ENCODE measurements at places on chromosomes 11 and 22.
A peak's percentile ranks its signal among the peaks of the same experiment; 100 is the strongest.

GRCh38 chr22:24153353-24153752 is 27.9 kb upstream of the SUSD2 start:
- DNase-seq: no peak

GRCh38 chr11:111044751-111045406 is 200.6 kb upstream of the POU2AF2 start:
- DNase-seq: no peak

DNA sequence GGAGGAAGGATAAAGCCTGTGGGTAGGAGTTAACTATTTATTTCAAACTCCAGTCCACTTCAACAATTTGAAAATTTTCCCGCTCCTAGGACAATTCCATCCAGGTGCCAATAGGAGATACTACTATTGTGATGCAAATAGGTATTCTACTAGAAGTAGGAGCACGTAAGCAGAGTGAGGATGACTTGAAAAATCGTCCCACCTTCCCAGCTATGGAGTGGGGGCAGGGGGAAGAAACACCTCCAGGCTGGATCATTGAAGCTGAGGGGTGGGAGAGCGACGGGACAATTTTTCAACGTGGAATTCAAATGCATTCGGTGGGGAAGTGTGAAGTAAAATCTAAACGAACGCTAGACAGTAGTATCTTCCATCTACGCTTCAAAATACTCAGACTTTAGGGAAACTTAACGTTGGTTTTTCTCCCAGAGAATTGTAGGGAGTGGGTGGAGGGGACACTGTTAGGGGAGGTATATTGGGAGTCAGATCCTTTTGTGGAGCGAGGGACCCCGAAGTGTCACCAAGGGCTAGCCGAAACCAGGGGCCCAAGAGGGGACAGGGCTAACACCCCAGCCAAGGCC is 523 bp upstream of the ARHGAP42 start:
- no peak for DNase-seq

DNA sequence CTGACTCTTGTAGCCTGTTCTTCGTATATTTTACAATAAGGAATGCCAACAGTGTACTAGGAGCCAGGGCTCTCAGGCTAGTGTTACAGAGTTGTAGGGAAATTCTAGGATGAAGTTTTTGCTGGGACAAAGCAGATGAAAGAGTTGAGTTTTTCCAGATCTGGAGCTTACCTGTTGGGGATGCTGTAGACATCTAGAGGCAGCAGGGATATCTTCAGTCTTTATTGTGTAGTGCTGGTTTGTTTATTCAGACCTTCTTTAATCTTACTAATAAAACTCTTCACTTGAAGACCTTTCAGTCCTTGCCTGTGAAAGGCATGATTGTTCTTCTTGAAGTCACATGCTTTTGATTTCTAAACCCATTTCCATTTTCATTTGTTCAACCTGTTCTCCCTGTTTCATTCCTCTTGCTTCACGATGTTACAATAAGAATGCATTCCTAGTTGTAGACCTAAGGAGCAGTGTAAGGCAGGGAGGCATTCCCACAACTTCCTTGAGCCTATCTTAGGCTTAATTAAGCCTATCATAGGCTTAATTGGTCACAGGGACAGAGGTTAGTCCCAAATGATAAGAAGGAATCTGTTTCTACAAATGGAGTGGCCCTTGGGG is 7.9 kb upstream of the SLC37A2 start:
- DNase-seq: no peak

- no peak for DNase-seq
Observed at GRCh38 chr11:125165111-125165842, 726 bp downstream of the PKNOX2 start.

DNA sequence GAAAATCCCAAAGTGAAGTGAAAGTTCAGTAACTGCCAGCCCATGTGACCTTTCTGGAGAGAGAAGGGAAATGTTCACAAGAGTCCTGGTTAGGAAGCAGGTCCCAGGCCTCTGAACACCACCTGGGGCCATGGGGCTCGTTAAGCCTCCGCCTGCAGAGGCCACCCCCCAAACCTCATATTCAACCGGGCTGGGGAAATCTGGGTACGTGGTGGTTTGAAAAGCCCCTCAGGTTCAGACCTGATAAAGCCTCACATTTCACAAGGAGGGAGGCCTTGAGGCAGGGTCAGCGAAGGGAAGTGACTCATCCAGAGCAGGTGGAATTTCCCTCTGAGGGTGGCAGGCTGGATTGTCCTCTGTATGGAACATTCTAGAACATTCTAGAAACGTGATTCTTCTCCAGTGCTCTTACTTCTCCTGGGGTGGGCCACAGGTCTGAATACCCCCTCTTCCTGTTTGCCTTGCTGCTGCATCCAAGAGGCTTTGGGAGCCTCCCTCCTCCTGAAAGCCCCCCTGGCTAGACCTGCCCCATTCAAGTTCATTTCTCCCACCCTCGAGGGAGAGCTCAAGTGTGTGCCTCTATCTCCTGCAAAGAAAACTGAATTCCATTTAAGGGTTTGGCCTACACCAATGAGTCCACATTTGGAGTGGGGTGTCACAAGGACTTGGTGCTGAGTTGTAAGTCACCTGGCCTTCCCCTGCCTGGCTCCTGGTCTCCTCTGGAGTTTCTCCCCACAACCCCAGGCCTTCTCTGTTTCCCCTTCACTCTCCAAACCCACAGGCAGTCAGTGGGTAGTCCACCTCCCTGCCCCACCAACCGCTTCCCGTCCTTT is 6.3 kb downstream of the FXYD2 start:
- no peak for DNase-seq

GRCh38 chr11:131178020-131178419 is 192.4 kb upstream of the NTM start:
- no peak for DNase-seq

- no peak for DNase-seq
Observed at GRCh38 chr11:24497831-24498230, 978 bp downstream of the LUZP2 start.

GRCh38 chr22:23692598-23693291 is 1.9 kb downstream of the RGL4 start:
- DNase-seq: no peak

DNA sequence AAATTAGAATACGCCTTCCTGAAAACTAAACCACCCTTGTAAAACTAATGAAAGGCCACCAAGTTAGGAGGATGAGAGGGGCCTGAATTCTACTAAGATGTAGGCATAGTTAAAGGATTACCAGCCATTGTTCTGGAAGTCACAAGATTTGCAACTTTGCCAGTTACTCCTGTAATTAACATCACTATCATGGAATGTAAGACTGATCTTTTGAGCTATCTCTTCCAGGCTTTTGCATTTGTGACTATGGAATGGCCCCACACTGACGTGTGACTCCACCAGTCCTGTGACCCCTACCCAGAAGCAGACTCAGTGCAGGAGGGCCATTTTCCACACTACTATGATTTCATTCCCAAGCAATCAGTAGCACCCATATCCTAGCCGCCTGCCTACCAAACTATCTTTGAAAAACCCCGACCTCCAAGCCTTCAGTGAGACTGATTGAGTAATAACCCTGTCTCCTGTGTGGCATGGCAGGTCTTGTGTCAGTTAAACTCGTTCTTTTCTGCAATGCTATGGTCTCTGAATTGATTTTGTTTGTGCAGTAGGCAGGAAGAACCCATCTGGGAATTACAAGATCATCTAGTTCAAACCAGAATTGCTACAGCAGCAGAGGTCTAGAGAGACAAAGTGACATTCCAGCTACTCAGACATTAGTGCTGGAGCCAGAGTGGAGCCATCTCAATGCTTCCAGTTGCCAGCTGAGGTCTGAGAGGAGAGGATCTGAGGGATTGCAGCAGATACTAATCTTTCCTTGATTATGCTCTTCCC is 1.9 kb upstream of the CTSF start:
- no peak for DNase-seq

GRCh38 chr11:113668255-113668654 is 37.9 kb downstream of the TMPRSS5 start:
- no peak for DNase-seq

- no peak for DNase-seq
Observed at GRCh38 chr11:69280994-69281393, 13.0 kb upstream of the MYEOV start.

- DNase-seq: no peak
Observed at GRCh38 chr11:110072930-110073329, 20.3 kb upstream of the ZC3H12C start.

DNA sequence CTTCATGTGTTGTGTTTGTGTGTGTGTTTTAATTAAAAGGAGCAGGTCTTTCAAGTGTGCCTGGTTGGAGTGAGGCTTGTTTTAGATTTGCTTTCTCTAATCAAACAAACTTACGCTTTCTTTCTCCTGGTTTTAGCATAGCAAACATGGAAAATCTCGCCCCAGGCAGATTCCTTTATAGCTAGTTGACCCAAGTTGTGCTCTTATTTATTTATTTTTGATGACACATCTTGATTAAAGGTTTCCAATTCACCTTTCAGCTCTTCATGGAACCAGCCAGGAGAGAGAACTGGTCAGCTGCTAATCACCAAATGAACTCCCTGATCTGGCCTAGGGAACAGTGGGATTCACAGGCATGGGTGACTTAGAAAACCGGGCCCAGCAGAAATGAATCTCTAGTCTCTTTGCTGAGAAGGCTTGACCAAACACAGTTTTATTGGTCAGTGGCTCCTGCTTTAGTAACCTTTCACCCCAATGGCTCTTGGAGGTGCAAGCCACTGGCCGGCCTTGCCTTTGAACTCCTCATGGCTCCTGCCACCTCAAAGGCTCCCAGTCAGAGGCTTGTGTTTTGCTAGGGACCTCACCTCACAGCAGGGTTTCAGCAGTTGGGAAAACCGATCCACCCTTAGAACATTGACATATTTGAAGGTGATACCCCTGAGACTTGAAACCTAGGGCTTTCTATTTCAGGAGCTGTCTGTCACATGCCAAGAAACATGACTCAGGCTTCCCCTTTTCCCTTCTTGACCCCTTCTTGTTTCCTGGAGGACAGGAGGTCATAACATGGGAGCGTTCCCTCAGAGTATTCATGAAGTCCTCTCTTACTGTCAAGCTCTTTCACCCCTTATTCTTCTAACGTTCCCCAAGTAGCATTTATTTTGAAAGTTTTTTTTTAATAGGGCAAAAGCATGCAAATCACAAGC is 48.8 kb downstream of the EXT2 start:
- DNase-seq: no peak

- no peak for DNase-seq
Observed at GRCh38 chr11:105241136-105241535, 101.6 kb upstream of the CARD18 start.

GRCh38 chr22:42388130-42388797 is 43.9 kb downstream of the NFAM1 start:
- DNase-seq: no peak

DNA sequence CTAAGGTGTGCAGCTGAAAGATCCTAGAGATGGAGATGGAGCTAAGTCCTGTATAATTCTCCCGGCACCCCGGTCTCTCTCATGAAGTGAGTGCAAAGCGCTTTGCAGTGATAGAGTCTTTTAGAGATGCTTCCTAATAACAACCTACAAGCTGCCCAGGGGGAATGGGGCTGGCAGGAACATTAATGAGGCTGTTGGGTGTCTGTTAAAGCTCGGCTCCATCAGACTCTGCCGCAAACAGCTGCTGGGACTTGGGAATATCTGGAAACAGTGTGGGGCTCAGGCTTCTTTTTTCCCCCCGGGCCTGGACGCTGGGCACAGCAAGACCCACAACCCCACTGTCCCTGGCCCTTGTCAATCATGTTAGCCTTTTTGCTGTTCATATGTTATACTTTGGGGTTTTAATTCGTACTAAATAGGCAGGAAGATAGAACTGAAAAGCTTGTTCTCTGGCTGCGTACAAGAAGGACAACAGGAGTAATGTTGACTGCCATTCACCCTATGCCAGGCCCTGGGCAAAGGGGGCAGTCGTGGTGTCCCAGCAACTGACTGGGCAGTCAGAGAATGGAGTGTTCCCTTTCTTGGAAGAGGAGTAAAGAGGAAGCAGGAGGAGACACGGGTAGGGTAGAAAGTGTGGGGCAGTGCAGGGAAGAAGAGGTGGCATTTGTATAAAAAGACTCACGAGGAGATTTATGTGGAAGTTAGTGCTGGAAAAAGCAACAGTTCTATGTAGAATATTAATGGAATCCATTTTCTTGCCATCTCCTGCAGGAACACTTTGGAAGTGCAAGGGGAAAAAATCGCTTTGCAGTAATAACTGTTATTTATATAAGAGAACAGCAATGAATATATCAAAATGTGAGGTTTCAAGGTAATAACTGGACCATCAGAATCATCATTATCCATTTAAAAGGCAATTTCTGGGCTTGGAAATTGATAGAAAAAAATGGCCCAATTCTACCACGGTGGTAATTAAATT is 232.8 kb downstream of the GRIK4 start:
- no peak for DNase-seq

DNA sequence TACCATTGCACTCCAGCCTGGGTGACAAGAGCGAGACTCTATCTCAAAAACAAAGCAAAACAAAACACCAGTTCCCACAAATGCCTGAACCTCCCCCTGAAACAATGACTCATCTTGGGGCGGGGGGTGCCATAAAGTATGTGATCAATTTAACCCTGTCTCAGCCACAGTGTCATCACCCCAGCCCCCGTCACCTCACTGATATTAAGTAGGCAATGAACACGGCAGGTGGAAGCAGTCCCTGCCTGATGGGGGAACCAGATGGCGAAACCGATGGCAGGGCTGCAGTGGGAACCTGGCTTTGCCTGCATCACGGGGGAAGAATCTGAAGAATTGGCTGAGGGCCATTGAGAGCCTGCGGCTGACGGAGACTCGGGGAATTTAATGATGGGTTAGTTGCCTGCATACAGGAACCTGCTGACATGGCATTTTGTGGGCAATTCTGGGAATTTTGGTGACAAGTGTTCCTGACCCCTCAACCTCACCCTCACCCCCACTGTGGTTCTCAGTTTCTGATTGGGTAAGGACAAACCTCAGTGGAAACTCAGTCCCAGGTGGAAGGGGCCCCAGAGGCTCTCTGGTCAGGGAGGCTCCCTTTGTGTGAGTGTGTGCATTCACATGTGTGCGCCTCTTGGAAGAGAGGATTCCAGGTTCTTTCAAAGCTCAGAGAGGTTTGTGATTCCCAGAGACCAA is 39.1 kb upstream of the SHISAL1 start:
- peak; percentile 79 for DNase-seq

Data from HFF-Myc (cell line).